ENCODE measurements at places on chromosomes 1 and 21.

- DNase-seq: no peak
Observed at GRCh38 chr1:32186077-32186476, 6.6 kb downstream of the TXLNA start.

DNA sequence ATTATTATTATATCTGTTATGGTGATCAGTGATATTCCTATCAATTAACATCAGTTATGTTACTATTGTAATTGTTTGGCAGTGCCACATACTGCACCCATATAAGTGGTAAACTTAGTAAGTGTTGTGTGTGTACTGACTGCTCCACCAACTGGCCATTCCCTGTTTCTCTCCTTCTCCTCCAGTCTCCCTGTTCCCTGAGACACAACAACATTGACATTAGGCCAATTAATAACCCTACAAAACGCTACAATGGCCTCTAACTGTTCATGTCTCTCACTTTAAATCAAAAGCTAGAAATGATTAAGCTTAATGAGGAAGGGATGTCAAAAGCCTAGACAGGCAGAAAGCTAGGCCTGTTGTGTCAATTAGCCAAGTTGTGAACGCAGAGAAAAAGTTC is 6.6 kb upstream of the THRAP3 start:
- DNase-seq: no peak

- no peak for DNase-seq
Observed at GRCh38 chr1:15213341-15213821, 33.6 kb upstream of the FHAD1 start.

DNA sequence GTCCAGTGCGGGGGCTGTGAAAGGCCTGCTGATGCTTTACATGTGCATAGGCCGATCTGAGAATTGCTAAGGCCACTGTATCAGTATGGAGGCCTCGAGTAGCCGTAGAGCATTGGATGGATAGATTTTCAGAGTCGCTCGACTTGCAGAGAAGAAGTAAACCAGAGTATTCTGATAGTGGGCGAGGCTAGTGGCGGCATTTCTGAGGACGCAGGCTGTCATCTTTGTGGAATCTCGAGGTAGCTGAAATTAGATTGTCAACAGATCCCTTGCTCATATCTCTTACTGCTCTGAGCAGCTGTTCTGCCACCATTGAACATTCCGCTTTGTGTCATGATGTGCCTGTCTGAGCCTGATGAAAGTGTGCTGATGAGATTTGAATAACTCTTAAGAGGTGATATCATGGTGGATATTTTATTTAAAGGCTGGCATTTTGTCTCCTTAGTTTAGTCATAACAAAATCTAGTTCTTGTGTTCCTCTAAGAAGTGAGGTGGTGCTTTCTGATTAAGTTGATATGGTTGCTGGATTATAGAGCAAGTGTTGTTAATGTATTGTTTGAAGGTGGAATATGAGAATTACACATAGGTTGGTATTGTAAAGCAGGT is 1.5 kb downstream of the KIF1B start:
- no peak for DNase-seq

DNA sequence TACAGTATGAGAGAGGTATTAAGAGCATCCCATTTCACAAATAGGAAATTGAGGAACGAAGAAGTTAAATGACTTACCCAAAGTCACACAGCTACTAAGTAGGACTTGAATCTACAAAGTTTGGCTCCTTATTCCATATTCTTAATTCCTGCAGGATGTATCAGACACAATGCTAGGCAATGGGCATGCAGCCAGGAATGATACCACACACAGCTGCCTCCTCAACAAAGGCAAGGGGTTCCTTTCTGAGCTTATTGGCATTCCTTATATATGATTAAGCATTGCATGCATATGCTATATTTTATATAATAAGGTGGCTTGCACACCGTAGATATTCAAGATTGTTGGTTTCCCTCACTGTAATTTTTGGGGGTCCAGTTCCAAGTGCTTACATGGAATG is 34.2 kb upstream of the JUN start:
- no peak for DNase-seq

GRCh38 chr1:3904843-3905185 is 4.7 kb upstream of the C1orf174 start:
- DNase-seq: no peak

DNA sequence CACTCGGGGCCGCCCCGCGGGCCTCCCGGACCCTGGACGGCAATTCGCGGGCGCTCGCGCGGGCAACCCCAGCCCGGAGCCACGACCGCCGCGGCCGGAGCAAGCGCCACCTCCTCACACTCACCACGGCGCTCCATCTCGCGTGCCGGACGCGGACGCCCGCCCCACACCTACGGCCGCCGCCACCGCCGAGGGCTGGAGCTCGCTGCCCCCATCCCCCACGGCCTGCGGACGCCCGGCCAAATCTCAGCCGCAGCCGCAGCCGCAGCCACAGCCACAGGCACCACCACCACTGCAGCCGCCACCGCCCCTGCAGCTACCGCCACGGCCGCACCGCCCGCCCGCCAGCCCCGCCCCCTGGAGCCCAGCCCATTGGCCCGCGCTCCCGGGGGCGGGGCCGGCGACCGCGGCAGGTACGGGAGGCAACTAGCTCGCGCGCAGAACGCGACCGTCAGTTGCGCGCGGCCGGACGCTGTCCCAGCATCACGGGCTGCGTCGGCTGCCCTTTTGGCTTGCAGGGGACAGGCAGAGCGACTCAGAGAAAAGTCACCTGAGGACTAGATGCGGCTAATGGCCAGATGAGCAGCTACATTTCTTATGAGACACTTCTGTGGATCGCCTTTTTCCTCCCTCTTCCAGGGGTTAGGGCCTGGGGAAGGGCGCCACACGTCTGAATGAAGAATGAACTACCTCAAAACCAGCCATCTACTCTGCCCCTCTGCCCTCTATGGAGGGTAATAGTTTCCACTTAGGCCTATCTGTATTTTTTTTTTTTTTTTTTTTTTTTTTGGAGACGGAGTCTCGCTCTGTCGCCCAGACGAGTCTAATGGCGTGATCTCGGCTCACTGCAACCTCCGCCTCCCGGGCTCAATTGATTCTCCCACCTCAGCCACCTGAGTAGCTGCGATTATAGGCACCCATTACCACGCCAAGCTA is at the start of gene ARHGAP29:
TSS of gene ARHGAP29 (minus strand) at position 294 of the 936 bp plus-strand sequence. CDS start 5,973 bp downstream, outside the sequence.
- DNase-seq: peak; percentile 80

DNA sequence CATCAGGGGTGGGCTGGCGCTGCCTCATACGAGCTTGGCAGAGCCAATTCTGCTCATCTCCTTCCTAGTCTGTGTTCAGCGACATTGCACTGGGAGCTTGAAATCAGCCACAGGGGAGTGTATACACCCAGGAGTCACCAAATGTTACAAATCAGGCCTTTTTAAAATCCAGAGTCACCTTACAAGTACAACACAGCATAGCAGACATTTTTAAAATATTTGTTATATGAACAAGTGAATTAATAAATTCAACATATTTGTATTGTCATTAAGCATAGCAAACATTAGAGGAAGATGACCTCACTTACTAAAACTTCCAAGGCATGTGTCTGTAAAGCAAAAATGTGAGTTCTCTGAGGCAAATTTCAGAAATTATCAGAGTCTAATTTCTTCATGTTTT is 210.0 kb downstream of the HLX start:
- no peak for DNase-seq

DNA sequence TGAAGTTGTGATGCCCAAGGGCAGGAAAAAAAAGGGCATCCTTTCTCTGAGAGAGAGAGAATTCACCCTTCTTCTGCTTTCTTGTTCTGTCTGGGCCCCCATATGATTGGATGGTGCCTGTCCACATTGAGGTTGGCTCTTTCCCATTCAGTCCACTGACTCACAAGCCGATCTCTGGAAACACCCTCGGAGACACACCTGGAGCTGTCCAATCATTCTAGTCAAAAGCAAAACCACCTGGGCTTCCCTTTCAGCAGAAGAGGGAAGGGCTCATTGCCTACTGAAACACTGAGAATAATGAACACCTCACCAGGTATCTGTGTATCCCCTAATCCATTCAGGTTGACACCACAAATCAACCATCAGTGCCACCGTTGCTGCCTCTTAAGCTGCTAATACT is 103.7 kb upstream of the GNG12 start:
- no peak for DNase-seq

DNA sequence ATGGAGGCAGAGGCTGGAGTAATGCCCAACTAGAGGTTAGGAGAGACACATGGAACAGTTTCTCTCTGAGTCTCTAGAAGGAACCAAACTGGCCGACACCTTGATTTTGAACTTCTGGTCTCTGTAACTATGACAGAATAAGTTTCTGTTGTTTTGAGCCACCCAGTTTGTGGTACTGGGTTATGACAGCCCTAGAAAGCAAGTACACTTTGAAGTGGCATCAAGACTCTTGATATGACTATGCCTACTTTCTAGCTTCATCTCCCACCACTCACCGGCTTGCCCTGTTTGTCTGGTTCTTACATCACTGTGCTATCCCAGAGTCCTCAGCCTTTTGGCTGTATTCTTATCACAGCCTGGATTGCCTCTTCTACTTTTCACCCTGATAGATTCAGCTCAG is 230.3 kb upstream of the USP24 start:
- no peak for DNase-seq

- DNase-seq: no peak
Observed at GRCh38 chr1:72271555-72272085, 10.7 kb downstream of the NEGR1 start.

- DNase-seq: no peak
Observed at GRCh38 chr1:244201750-244202149, 150.7 kb downstream of the ZBTB18 start.
